Trophoblast cell (in vitro differentiated cells and primary cell): ENCODE measurements at places on chromosomes 5 and 9.

- H3K27ac ChIP-seq = no peak overlapping the region
- peaks cover 6% of the 10 kb centered on the region for H3K4me1 ChIP-seq
- no peaks in the 10 kb centered on the region for H3K27me3 ChIP-seq
- no peak overlapping the region for H3K4me3 ChIP-seq
- H3K36me3 ChIP-seq = no peaks in the 10 kb centered on the region
- DNase-seq = peak; percentile 32
These were observed 409.3 kb upstream of the SLC24A2 start for GRCh38 chr9:20197976-20198685.

GRCh38 chr9:103804077-103804735 lies 289.9 kb upstream of the SMC2 start:
- no peaks in the 10 kb centered on the region for H3K36me3 ChIP-seq
- no peaks in the 10 kb centered on the region for H3K4me1 ChIP-seq
- no peak overlapping the region for H3K27ac ChIP-seq
- DNase-seq = no peak

DNA sequence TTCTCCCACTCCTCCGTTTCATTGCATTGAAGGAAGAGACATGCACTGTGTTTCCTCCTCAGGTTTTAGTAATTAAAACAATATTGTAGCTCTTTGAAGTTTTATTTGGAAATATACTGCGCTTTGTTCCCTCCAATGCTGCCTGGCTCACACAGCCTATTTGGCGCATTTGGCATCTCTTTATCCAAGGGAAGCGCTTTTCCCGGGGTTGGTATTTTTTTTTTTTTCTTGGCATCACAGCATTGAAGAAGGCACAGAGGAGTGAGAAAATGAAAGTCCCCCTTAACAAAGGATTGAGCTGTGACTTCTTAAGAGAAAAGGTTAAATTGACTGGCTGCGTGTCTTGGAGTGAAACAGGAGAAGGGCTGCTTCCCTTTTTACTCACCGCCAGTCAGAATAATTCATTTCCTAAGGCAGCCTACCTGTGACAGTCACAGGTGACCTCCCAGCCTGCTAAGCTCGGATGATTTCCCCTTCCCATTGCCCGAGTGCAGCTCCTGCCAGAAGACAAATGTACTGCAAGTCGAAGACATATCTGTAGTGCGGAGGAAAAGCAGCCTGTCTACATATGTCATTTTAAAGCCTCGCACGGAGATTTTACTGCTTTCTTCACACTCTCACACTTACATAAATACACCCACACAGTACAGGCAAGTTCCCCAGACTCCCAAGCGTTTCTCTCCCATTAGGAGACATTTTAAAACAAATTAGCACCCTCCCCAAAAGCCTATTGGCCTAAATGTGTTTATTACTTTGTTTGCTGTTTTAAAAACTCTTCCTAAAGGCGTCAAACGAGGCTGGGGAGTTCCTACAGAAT lies 665.5 kb upstream of the ZNF608 start:
- no peak for DNase-seq
- H3K27ac ChIP-seq = peak overlapping the region; percentile 88
- no peaks in the 10 kb centered on the region for H3K36me3 ChIP-seq
- H3K4me3 ChIP-seq = no peak overlapping the region

- no peaks in the 10 kb centered on the region for H3K36me3 ChIP-seq
- no peak overlapping the region for H3K27ac ChIP-seq
- DNase-seq = no peak
- H3K4me3 ChIP-seq = no peak overlapping the region
- H3K27me3 ChIP-seq = no peaks in the 10 kb centered on the region
These were observed 227.3 kb downstream of the MLLT3 start for GRCh38 chr9:20394969-20395368.

DNA sequence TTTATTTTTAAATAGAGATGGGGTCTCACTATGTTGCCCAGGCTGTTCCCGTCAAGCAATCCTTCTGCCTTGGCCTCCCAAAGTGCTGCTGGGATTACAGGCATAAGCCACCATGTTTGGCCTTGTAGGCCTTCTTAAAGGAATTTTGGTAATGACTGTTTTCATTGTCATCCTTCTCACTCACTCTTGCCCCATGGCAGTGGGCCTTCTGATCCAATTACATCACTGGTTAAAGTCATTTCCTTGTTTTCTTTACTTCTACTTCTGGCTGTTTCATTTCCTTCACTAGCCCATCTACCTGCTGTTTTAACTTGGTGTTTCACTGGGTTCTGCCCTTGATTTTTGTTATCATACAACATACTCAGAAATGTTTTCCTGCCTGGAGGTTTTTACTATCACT lies 20.1 kb upstream of the NIM1K start:
- no peaks in the 10 kb centered on the region for H3K27me3 ChIP-seq
- no peaks in the 10 kb centered on the region for H3K4me1 ChIP-seq
- peaks cover 7% of the 10 kb centered on the region for H3K36me3 ChIP-seq
- H3K27ac ChIP-seq = no peak overlapping the region
- DNase-seq = peak; percentile 51

- H3K4me3 ChIP-seq = peak overlapping the region; percentile 82
- peak overlapping the region; percentile 26 for H3K27ac ChIP-seq
- peaks cover 16% of the 10 kb centered on the region for H3K4me1 ChIP-seq
- no peak for DNase-seq
These were observed 1.6 kb downstream of the SOWAHA start for GRCh38 chr5:132814503-132815294.

DNA sequence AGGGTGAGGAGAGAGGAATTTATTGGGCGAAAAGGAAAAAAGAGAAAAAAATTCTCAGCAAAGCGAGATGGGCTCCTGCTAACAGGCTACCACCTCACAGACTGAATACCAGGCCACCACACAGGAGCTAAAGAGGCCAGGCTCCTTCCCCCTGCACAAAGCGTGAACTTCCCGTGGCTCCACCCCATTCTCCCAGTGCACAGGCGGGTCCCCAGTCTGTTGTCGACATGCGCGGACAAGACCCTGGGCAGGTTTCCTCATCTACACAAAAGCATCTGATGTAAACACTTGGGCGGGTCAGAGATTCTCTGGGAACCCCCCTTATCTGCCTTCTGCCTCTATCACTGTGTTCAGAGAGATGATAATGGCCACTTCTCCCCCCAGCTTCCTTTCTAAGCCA lies 34.2 kb downstream of the IL31RA start:
- H3K4me1 ChIP-seq = peaks cover 2% of the 10 kb centered on the region
- no peaks in the 10 kb centered on the region for H3K27me3 ChIP-seq
- H3K27ac ChIP-seq = no peak overlapping the region
- H3K4me3 ChIP-seq = no peak overlapping the region
- DNase-seq = no peak
- H3K36me3 ChIP-seq = no peaks in the 10 kb centered on the region

DNA sequence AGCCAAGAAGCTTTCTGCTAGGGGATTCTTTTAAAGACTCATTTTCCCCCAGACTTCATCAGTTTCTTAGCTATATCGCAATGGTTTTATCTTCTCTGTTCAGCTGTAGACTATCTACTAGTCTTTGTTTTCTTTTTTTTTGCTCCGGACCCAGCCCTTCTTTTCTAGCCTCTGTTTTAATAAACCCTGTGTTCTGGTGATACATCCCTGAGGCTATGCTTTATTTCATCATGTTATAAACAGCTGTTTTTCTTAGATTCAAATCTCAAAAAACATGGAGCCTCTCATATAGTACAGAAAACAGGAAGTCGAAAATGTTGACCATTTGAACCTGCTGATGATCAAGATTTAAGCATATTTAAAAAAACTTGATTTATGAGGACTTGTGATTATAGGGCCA lies 37.8 kb downstream of the SCGB3A1 start:
- DNase-seq = peak; percentile 64
- H3K4me1 ChIP-seq = no peaks in the 10 kb centered on the region
- H3K27me3 ChIP-seq = no peaks in the 10 kb centered on the region
- peaks cover 20% of the 10 kb centered on the region for H3K36me3 ChIP-seq
- no peak overlapping the region for H3K27ac ChIP-seq

- H3K4me1 ChIP-seq = no peaks in the 10 kb centered on the region
- H3K4me3 ChIP-seq = no peak overlapping the region
- H3K27ac ChIP-seq = no peak overlapping the region
- H3K27me3 ChIP-seq = no peaks in the 10 kb centered on the region
- no peak for DNase-seq
These were observed 30.8 kb downstream of the SMIM3 start for GRCh38 chr5:150809363-150809762.

DNA sequence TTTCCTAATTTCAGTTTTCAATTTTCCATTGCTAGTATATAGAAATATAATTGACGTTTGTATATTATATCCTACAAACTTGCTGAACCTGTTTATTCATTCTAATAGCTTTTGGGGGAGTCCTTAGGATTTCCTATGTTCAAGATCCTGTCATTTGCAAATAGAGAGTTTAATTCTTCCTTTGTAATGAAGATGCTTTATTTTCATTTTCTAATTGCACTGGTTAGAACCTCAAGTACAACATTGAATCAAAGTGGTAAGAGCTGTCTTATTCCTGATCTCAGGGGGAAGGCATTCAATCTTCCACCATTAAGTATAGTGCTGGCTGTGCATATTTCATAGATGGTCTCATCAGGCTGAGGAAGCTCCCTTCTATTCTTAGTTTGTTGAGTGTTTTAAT lies 15.6 kb upstream of the SLC24A2 start:
- H3K27me3 ChIP-seq = no peaks in the 10 kb centered on the region
- no peaks in the 10 kb centered on the region for H3K36me3 ChIP-seq
- H3K4me3 ChIP-seq = no peak overlapping the region
- no peak overlapping the region for H3K27ac ChIP-seq
- no peaks in the 10 kb centered on the region for H3K4me1 ChIP-seq
- no peak for DNase-seq

GRCh38 chr5:17255471-17256021 lies 38.1 kb downstream of the BASP1 start:
- DNase-seq = peak; percentile 66
- no peak overlapping the region for H3K27ac ChIP-seq
- peaks cover 7% of the 10 kb centered on the region for H3K4me1 ChIP-seq
- H3K27me3 ChIP-seq = no peaks in the 10 kb centered on the region
- H3K36me3 ChIP-seq = peaks cover 12% of the 10 kb centered on the region

GRCh38 chr9:114478459-114478858 lies 26.8 kb downstream of the WHRN start:
- no peaks in the 10 kb centered on the region for H3K27me3 ChIP-seq
- no peak overlapping the region for H3K27ac ChIP-seq
- H3K36me3 ChIP-seq = peaks cover 9% of the 10 kb centered on the region
- DNase-seq = peak; percentile 16

- no peak for DNase-seq
- H3K27me3 ChIP-seq = no peaks in the 10 kb centered on the region
- H3K27ac ChIP-seq = no peak overlapping the region
These were observed 892.9 kb downstream of the NR2F1-AS1 start for GRCh38 chr5:92687821-92688722.

DNA sequence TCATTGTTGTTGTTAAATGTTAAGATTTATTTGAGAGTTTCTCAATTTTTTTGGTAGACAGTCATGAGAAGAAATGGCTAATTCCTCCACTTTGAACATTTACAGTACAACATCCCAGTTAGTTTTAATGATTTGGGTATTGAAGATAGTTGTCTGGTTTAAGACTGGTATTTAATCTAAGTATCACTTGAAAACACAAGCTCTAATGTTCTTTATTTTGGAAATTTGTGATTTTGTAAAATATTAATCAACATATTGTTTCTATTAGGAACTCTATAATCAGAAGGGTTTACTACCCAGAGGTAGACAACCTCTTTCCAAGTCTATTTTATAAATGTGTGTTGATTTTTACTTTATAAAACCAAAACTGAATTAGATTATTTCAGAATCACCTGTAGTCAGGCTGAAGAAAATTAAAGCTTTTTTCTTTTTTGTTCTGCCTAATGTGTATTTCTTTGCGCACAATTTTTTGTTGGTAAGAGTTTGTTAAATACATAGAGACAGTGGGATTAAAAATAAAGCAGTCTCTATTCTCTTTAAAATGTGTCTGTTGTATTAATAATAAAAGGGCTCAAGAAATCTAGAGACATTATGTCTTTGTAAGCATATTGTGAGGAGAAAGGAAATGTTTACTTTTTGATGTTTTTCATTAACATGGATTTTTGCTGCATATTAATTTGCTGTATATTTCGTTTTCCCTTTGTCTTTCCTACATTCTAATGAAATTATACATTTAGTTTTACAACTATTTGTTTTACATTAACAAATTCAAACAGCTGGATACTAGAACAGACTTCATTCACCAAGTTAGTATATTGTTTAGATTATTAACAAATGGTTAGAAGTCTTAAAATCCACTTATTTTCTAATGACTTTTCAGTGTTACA lies 3.9 kb upstream of the PURA start:
- peaks cover 24% of the 10 kb centered on the region for H3K4me1 ChIP-seq
- H3K27ac ChIP-seq = no peak overlapping the region
- DNase-seq = peak; percentile 24
- no peaks in the 10 kb centered on the region for H3K36me3 ChIP-seq
- peaks cover 30% of the 10 kb centered on the region for H3K27me3 ChIP-seq

GRCh38 chr5:40307920-40308319 lies 371.8 kb upstream of the PTGER4 start:
- no peak for DNase-seq
- H3K27ac ChIP-seq = no peak overlapping the region
- H3K4me1 ChIP-seq = no peaks in the 10 kb centered on the region
- no peaks in the 10 kb centered on the region for H3K27me3 ChIP-seq
- no peak overlapping the region for H3K4me3 ChIP-seq

- no peak overlapping the region for H3K27ac ChIP-seq
- H3K36me3 ChIP-seq = no peaks in the 10 kb centered on the region
- H3K4me3 ChIP-seq = no peak overlapping the region
These were observed 15.1 kb upstream of the PHF19 start for GRCh38 chr9:120891884-120892747.

GRCh38 chr5:165574100-165574499 lies 2068.7 kb downstream of the MAT2B start:
- DNase-seq = no peak
- H3K27me3 ChIP-seq = no peaks in the 10 kb centered on the region
- no peaks in the 10 kb centered on the region for H3K36me3 ChIP-seq
- H3K4me3 ChIP-seq = no peak overlapping the region
- no peak overlapping the region for H3K27ac ChIP-seq

DNA sequence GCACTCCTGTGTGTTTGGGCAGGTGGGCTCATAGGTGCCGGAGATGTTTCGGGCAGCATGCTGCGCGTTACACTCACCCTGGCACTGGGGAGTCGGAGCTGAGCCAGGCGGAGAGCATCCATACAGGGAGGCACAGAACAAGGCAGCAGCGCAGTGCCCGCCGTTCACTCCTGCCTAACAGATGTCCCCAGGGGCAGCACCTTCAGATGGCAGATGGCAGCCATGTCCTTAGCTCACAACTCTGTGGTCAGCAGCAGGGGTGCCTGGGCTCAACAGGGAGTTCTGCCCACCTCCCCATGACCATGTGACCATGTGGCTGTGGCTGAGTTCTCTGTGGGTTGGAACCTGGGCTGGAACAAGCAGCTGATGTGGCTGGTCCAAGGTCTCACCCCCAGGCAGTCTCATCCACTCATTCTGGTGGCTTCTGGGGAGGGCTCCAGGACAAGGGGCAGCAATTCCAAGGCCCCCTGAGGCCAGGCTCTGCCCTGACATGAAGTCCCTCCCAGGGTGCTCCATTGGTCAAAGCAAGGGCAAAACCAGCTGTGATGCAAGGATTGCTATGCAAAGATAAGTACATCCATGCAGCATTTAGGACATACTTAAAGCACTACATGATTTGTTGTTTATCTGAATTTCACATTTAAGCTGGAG lies 64.2 kb downstream of the MRPL36 start:
- H3K36me3 ChIP-seq = no peaks in the 10 kb centered on the region
- no peaks in the 10 kb centered on the region for H3K4me1 ChIP-seq
- no peak overlapping the region for H3K4me3 ChIP-seq
- DNase-seq = no peak
- H3K27me3 ChIP-seq = no peaks in the 10 kb centered on the region
